Cortex of kidney (tissue), 1 donor: ENCODE measurements at places on chromosomes 12 and 14.

DNA sequence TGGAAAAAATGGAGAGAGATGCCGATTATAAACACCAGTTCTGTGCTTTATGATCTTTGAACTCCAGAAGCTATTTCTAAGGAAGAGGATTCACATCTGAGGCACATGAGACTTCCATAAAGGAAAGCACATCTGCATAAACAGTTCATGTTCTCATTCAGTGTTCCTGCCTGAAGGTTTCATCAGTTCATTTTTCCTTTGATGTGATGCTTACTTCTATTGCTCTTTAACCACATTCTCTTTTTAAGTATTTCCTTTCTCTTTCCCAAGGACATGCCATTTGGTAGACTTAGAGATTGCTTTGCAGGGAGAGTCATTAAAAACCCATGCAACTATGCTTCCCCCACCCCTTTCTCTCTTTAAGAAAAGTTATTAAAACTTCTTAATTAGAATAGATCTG, 387.0 kb upstream of the FLRT2 start:
- no peak for DNase-seq

- DNase-seq = no peak
Measured at GRCh38 chr14:30656190-30656632, 34.1 kb downstream of the SCFD1 start.

DNA sequence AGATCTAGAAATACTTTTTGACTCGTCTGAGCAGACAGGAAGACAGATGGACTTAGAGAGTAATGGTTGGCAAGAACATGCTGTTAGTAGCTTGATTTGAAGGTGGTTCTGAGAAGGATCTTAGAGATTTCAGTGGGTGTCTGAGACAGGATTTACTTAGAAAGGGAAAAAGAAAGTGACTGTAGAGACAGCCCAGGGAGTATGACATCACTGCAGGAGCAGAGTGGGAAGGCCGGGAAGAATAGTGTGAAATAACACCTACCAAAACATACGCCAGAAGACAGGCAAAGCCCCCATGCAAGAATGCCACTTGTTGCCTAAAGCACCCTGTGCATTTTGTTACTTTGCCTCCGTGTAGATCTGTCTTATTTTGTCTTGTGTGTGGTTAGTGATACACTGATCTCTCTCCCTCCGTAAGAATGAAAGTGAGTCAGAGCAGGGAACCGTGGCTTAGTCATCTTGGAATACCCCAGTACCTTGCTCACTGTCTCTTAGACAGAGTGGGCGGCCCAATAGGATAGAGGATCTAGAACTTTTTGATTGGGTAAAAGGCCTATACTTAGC, 161.3 kb upstream of the IFNG-AS1 start:
- DNase-seq = no peak

- DNase-seq = no peak
Measured at GRCh38 chr14:78848234-78848820, 678.2 kb downstream of the NRXN3 start.

GRCh38 chr12:51954561-51955361, 3.3 kb downstream of the ACVR1B start:
- no peak for DNase-seq

GRCh38 chr14:77868552-77869285, 68.8 kb downstream of the ADCK1 start:
- no peak for DNase-seq

- DNase-seq = no peak
Measured at GRCh38 chr14:22319526-22320361, 269.3 kb downstream of the DAD1 start.

GRCh38 chr14:54981698-54982097, 45.2 kb downstream of the WDHD1 start:
- DNase-seq = no peak

- no peak for DNase-seq
Measured at GRCh38 chr12:42704340-42704739, 114.8 kb upstream of the PRICKLE1 start.

GRCh38 chr12:45235087-45236025, 19.5 kb downstream of the ANO6 start:
- DNase-seq = no peak

DNA sequence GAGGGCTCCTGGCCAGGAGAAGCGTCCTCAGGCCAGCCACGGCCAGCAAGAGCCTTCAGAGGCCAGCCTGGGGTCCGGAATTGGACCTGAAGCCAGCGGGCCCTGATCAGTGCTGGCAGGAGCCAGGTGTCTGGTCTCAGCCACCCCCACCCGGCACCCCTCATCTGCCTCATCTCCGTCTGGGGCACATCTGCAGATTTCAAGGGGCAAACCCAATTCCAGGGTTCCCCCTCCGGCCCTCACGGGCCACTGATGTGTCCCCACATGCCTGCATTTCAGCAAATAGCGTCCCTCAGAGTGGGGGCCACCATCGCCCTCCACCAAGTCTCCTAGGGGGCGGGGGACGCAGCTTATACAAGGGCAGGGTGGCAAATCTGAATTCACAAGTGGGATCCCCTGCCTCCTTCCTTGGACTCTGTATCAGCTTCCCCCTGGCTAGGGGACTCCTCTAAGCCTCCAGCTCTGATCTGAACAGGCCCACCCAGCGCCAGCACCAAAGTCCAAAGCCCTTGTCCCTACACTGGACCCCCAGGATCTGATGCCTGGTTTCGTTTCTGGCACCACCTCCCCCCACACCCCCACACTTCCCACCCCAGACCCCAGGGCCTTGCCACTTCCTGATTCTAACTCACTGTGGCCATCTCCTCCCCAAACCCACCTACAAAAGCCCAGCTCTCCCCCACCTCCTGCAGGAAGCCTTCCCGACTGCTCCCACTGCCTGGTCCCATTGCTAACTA, 10.1 kb downstream of the TMEM179 start:
- DNase-seq = no peak

DNA sequence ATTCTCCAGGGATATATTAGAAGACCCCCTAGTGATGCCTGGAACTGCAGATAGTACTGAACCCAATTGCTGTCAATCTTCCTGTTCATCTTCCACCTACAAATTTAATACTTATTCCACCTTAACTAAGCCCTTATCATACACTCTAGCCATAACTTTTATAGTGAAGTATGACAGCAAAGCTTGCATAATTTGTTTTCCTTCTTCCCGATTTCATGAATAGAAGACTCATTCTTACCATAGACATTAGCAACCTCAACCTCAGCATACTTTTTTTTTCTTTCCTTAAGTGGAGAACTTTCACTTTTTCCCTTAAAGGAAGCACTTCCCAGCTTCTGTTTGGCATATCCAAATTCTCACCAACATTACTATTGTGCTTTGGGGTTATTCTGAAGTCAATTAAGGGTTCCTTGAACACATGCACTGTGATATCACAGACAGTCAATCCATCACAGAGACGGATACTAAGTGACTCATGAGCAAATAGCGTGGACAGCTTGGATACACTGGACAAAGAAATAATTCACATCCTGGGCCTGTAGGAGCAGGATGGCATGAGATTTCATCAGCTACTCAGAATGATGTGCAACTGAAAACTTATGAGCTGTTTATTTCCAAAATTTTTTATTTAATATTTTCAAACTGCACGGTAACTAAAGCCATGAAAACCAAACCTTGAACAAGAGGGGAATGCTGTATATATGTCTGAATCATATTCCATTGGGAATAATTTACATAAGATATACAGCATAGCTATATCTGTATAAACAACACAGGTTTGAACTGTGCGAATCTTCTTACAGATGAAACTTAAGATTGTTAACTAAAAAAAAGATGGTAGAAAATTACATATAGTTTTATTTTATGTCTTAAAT, 63.9 kb downstream of the SYT1 start:
- no peak for DNase-seq

DNA sequence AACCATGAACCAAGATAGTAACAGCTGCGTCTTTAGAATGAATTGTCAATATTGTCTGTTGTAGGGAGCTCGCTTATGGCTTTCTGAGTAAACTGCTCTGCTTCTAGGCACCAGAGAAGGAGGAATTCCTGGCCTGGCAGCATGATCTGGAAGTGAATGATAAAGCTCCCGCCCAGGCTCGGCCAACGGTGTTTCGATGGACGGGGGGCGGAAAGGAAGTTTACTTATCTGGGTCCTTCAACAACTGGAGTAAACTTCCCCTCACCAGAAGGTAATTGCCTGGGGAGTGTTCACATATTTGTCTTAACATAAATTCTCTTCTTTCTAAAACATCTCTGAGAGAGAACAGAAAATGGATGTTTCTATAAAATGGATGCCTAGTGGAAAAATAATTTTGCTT, 4.3 kb downstream of the PRKAB1 start:
- DNase-seq = no peak

DNA sequence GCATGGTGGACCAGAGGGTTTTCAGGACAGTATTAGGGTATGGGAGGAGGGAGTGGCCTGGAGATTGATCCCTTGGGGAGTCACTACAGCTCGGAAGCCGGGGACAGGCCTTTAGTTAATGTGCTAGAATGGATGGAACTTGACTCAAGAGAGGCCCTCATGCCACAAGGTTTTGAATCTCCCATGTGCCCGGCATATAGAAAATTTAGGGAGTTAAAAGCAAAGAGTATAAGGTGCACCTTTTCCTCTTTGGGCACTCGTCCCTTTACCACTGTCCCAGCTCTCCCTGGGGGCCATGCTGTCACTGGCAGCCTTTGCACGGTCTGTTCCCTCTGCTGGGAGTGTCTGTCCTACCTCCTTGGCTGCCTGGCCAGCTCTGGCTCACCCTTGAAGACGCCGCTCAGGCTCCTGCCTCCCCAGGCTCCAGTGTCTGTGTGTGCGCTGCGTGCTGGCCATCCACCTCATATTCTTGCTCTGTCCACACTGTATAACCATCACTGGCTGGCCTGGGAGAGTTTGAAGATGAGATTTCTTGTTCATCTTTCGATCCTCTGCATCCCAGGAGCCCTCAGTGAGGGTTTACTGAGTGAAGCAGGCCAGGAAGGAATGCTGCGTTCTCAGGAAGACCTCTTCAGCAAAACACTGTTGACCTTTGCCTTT, 161.3 kb downstream of the ZFP36L1 start:
- no peak for DNase-seq

GRCh38 chr14:100528962-100529560, 58.2 kb downstream of the BEGAIN start:
- DNase-seq = no peak

DNA sequence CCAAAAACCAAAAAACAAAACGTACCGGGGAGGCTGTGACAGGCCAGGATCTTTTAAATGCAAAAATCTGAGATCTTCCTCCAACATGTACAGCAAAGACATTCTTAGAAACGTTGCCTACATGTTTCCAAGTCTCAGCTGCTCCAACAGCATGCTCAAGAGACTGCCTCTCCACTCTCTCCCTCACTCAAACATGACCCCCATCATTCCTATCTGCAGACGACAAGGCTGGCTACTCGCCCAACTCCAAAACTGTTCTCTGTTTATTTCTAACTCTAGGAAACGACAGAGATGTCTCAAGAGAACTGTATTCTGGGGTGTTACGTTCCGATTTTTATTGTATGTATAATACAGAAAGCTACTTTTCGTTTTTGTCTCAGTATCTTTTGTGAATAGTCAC, 57.5 kb upstream of the TMCC3 start:
- no peak for DNase-seq

DNA sequence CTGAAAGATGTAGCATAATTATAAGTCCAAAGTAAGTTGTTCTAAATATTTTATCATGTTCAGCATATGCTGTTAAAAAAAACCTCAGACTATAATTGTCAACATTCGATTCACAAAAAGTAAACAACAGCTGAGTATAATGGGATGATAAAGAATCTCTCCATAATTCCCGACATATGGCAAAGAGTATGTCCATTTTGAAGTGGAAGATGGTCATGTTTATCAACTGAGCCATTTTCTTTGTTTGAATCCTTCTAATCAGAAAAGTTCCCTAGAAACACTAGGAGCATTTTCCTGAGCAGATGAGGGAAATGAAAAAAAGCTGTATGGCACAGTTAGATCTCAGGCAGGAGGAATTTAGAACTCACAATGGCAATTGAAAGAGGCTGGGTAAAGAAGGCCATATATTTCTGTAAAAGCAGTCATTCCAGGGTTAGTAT, 192.1 kb upstream of the AMIGO2 start:
- no peak for DNase-seq

GRCh38 chr14:90530523-90530922, 133.7 kb downstream of the CALM1 start:
- no peak for DNase-seq

- DNase-seq = no peak
Measured at GRCh38 chr12:129332286-129332685, 479.0 kb downstream of the GLT1D1 start.

- no peak for DNase-seq
Measured at GRCh38 chr12:66329941-66330340, 27.6 kb downstream of the HELB start.

DNA sequence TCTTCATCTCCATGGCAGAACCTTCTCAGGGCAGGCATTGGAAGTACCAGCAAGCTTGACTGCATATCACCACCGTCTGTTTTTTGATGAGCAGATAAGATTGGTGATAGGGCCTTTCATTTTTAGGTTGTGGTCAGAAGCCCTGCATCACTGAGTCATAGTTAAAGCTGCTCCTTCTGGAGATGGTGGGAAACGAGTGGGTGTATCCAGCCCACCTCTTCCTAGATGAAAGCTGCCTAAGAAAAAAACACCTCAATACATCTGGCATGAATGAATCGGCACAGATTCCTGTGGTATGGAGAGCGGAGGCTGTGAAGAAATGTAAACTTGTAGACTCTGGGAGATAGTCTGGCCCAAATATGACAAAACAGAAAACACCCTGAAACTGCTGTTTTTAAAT, 248.7 kb upstream of the EGLN3 start:
- DNase-seq = no peak

DNA sequence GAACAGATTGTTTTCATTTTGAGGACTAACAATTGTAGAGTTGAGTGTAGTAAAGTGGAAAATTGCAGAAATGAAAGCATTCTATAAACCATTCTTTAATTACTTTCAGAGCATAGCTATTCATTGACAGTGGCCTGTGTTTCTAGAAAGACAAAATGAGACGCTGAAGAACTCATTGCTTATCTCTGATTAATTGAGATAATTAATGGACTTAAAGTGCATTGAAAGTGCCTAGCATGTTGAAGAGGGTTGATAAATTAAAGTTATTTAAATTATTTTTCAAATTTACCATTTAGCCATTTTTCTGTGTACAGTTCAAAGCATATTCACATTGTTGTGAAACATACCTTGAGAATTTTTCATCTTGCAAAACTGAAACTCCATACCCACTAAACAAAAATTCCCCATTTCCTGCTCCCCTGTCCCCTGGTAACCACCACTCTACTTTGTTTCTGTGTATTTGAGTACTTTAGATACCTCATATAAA, 57.4 kb downstream of the DAAM1 start:
- no peak for DNase-seq

DNA sequence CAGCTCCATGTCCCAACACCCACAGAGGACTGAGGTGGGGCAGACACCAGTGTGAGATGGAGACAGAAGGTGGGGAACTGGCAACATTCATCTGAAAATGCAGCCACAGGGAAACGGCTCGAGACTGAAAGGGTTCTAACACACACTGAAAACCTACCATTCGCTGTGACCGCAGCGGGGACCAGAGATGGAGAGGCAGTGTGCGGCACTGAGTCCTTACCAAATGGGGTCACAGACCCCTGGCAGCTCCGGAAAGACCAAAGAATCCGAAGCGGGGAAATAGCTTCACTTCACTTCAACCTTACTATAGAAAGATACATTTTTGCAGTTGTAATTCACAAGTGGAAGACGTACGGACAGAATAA, 9.6 kb downstream of the BAG5 start:
- DNase-seq = no peak

- no peak for DNase-seq
Measured at GRCh38 chr12:83805156-83805772, 1107.3 kb downstream of the SLC6A15 start.
